ENCODE measurements at places on chromosomes 5 and 9.

GRCh38 chr5:79047199-79047598, 22.3 kb downstream of the DMGDH start:
- DNase-seq = no peak

DNA sequence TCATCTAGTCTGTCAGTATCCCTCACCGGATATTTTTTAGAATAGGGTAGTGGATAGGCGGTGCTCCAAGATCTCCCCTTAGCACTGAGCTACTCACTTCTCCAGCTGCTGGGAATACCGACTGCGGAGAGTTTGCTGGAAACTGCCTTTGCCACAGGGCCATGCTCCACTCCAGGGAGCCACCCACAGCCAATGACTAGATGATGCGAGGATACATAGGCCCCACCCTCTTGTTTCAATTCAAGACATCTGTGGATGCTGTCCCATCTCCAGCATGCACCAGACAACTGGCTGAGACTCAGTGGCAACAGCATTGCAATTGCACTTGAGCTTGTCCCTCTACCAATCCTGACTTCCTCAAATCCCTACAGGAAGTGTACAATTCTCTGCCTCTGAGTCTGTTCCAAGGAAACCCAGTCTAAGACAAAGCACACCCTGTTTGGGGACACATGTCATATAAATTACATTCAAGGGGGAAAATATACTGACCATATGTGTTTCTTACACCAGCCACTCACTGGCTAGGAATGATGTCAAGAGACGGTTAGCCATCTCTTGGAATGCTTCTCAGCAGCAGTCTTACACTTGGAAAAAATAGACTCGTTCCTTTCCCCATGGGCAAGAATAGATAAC, 312.6 kb upstream of the KIF2A start:
- DNase-seq = no peak

DNA sequence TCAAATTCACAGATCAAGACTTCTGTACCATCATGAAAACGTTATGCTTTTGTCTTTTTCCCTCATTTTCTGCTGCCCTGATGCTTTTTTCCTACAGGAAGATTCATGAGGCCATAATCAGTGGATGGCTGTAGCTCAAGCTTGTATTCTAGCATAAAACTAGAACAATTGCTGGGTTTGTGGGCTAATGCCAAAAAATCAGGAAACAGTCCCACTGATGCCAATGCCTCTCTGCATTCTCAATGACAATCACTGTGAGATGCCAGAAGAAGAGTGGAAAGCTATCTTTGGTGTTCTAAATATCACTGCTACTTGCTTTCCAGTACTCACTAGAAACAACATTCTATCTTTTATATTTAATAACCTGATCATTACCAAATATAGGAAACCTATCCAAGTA, 33.3 kb upstream of the FAM170A start:
- no peak for DNase-seq

- DNase-seq = no peak
These were observed 20.1 kb upstream of the QSOX2 start for GRCh38 chr9:136265561-136266355.

GRCh38 chr5:93247105-93247504, 333.9 kb downstream of the NR2F1-AS1 start:
- no peak for DNase-seq

GRCh38 chr9:3398232-3398648, 127.6 kb downstream of the RFX3 start:
- no peak for DNase-seq

- DNase-seq = no peak
These were observed 31.8 kb upstream of the FABP6 start for GRCh38 chr5:160197341-160198144.

- DNase-seq = no peak
These were observed 11.5 kb downstream of the SMIM3 start for GRCh38 chr5:150789943-150790611.

GRCh38 chr9:84969736-84970135, 300.2 kb downstream of the NTRK2 start:
- DNase-seq = no peak

GRCh38 chr5:57777174-57777581, 294.6 kb upstream of the ACTBL2 start:
- DNase-seq = no peak

DNA sequence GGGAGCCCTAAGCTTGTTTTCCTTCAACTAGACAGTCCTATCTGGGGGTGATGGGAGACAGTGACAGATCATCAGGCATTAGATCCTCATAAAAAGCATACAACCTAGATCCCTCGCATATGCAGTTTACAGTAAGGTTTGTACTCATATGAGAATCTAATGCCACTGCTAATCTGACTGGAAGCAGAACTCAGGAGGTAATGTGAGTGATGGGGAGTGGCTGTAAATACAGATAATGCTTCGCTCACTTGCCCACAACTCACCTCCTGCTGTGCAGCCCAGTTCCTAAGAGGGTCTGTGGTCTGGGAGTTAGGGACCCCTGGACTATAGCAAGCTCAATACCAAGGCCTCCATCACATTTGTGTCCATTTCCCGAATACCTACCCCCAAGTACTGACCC, 260.5 kb downstream of the CDK5RAP2 start:
- DNase-seq = no peak

DNA sequence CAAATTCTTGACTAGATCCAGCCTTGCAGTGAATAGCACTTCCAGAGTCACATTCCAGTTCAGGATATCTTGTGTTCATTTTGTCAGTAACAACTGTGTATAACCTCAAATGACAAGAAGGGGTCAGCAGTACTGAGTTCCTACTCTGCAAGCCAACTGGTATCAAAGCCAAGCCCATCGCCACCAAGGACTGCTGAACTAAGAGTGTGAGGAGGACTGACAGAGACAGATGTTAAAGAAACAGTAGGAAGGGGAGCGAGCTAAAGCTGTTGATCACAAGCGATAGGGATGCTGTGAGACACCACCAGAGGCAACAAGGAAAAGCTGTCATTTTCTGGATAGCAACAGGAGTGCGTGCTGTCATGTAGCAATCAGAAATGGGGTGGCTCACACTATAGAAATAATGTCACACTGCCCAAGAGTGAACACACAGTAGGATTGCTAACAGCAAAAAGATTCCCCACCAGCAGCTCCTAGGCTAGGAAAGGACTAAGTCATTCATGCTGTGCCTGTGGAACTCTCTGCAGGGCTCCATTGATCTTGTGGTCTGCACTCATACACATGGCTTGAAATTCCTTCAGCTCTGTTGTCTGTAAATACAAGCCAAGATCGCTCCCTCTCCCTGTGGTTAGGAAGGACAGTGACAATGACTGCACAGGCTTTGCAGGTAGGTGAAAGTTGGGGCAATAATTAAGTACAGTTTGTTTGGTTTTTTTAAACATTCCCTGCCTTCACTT, 658.6 kb downstream of the NR2F1-AS1 start:
- DNase-seq = no peak

- no peak for DNase-seq
These were observed 35.0 kb upstream of the DMAC1 start for GRCh38 chr9:7834531-7834930.

GRCh38 chr9:122059955-122060324, 33.2 kb downstream of the TTLL11 start:
- DNase-seq = no peak

DNA sequence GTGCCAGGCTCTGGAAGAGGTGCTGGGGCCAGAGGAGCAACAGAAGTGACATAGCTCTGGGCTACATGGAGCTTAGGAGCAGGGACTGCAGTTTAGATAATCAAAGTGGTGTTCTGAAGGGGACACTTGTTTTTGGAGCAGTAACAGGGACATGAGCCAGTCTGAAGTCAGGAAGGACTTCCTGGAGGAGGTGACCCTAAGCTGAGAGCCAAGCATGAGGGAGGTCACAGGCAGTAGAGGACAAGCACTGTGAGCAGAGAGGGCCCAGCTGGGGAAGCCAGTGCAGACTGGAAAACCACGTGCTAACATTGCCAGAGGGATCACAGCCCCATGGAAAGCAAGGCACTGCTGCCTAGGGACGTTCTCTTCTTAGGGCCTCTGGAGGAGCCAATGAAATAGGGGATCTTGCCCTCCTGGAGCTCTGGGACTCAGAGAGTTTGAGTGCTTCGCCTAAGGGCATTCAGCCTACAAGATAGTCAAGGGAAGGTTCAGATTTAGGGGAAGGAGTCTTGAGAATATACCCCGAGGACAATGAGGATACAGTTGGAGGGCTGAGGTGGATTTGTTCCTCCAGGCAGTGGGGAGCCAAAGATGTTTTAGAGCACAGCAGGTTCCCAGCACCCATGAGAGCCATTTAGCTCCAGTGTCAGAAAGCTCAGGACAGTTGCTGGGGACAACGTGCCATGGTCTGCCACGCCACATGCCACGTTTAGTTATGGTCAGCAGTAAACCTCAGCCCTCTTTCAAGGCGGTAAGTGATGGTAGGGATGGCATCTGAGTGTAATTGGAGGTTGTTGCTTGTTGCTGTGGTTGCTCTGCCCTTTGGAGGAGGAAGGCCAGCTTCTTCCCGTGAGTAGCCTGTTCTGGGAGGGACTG, 40.5 kb upstream of the SH3PXD2B start:
- no peak for DNase-seq
